CD8-positive, alpha-beta memory T cell (primary cell): ENCODE measurements at places on chromosomes 11 and 22. TPM values are rescaled to one million over a fixed set of nuclear protein-coding genes. Genes with fewer than 3 reads are reported as not detected.

The COX8A gene
- total RNA-seq, result 424 TPM

The GAS2 gene
- total RNA-seq, result 2.7 TPM

The ARFIP2 gene
- total RNA-seq, result 46.9 TPM

The ADM gene
- total RNA-seq, result 0.64 TPM

The TSPAN32 gene
- 6.6 TPM for total RNA-seq

The TMA7B gene
- total RNA-seq, result 2.0 TPM

DNA sequence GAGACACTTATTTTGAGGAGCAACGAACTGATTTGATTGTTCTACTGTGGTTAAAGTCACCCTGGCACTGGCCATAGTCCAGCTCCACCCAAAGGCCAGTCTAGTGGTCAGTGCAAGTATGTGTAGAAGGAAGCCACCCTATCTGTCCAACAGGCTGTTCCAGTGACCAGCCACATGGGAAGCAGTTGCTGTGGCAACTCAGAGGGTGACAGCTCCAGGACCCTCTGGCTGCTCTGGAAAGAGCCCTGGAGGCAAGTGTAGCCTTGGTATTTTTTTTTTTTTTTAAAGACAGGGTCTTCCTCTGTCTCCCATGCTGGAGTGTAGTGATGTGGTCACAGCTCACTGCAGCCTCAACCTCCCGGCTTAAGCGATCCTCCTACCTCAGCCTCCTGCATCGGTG, 27.8 kb downstream of the LMO1 start:
- no peaks in the 10 kb centered on the region for H3K27me3 ChIP-seq
- no peak for DNase-seq
- no peaks in the 10 kb centered on the region for H3K4me1 ChIP-seq
- no peak overlapping the region for H3K27ac ChIP-seq
- no peak overlapping the region for H3K4me3 ChIP-seq

DNA sequence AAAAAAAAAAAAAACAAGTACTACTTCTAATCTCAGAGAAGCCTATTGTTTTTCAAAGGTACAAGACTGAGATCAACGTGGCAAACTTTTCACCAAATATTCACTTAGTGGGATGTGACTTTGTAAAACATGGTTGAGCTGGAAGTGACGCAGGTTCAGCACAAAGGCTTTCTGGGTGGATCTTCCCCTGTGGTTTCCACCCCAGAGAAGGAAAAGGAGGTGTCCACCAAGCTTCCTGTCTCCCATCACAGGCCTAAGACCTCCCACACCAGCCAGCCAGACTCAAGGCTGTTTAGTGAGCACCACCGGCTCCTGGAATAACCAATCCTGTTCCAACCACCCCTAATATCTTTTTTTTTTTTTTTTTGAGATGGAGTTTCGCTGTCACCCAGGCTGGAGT, 5.7 kb downstream of the TMEM184B start:
- H3K4me1 ChIP-seq, result peaks cover 42% of the 10 kb centered on the region
- no peaks in the 10 kb centered on the region for H3K36me3 ChIP-seq
- H3K4me3 ChIP-seq, result peak overlapping the region; percentile 27
- no peaks in the 10 kb centered on the region for H3K27me3 ChIP-seq

GRCh38 chr11:64880240-64881001, 2.0 kb upstream of the EHD1 start:
- peaks cover 49% of the 10 kb centered on the region for H3K4me1 ChIP-seq
- H3K36me3 ChIP-seq, result peaks cover 7% of the 10 kb centered on the region
- DNase-seq, result no peak
- H3K27ac ChIP-seq, result peak overlapping the region; percentile 53
- H3K27me3 ChIP-seq, result no peaks in the 10 kb centered on the region

DNA sequence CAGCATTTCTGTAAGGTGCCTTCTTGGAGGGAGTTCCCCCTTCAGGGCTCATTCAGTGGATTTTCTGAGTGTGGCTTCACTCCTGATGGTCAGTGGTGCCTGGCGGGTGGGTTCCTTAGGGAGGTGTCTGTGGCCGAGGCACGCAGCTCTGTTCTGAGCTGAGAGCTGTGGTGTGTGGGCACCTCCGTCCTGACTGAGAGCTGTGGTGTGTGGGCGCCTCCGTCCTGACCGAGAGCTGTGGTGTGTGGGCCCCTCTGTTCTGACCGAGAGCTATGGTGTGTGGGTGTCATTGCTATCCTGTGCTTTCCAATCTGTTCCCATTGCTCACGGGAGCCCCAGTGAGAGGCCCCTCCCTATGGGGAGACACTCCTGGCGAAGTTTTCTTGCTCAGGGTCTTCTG, 39.8 kb downstream of the MUC6 start:
- peaks cover 19% of the 10 kb centered on the region for H3K36me3 ChIP-seq
- H3K27ac ChIP-seq, result no peak overlapping the region
- H3K4me1 ChIP-seq, result no peaks in the 10 kb centered on the region

- H3K36me3 ChIP-seq, result no peaks in the 10 kb centered on the region
- H3K27me3 ChIP-seq, result no peaks in the 10 kb centered on the region
- no peak for DNase-seq
- no peaks in the 10 kb centered on the region for H3K4me1 ChIP-seq
Measured at GRCh38 chr11:22431106-22431505, 92.9 kb downstream of the SLC17A6 start.

DNA sequence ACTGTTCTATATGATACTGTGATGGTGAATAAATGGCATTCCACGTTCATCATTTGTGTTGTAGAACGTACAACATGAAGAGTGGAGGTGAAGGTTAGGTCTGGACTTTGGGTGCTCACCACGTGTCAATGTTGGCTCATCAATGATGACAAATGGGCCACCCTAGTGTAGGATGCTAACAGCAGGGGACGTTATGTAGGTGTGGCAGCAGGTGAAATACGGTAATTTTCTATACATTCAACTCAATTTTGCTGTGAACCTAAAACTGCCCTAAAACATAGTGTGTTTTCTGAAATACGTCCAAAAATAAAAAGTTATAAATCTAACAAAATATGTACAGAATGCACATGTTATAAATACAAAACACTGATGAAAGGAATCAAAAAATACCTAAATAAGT, 6.2 kb downstream of the KRTAP5-6 start:
- H3K4me1 ChIP-seq, result peaks cover 10% of the 10 kb centered on the region
- peaks cover 4% of the 10 kb centered on the region for H3K27me3 ChIP-seq
- DNase-seq, result no peak
- H3K36me3 ChIP-seq, result no peaks in the 10 kb centered on the region

DNA sequence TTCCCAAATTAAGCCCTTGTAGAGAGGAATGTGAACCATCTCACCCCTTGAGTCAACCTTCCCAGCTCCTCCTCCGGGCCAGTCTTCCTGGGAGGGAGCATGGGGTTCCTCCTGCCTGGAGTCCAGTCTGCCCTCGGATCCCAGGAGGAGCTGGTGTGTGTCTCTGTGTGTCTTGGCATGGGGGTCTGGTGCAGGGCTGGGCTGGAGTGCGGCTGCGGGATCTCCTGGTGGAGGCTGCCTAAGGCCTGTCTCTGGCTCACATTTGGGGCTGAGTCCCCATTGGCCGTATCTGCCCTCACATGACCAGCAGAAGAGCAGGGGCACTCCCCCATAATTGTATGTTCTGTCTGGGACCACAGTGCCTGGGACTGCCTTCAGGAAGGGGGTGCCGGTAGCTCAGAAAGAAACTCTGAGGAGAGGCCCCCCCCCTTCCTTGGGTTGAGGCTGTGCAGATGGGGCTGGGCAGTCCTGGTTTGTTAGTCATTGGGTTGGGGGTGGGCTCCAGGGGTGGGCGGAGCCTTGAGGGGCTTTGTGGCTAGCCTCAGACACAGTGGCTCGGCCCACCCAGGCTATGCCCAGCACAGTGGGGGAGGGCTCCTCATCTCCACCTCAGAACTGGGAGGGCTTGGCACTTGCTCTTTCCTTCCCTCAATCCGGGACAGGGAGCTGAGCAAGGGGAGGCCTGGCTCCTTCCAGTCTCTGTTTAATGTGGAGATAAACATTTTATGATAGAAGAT, 2.9 kb downstream of the C1QTNF5 start:
- H3K36me3 ChIP-seq, result no peaks in the 10 kb centered on the region
- H3K4me1 ChIP-seq, result peaks cover 14% of the 10 kb centered on the region
- no peak overlapping the region for H3K27ac ChIP-seq
- DNase-seq, result no peak

- H3K4me3 ChIP-seq, result no peak overlapping the region
- DNase-seq, result no peak
- H3K4me1 ChIP-seq, result peaks cover 41% of the 10 kb centered on the region
- no peaks in the 10 kb centered on the region for H3K27me3 ChIP-seq
- H3K27ac ChIP-seq, result no peak overlapping the region
Measured at GRCh38 chr11:48037709-48038468, 57.5 kb downstream of the PTPRJ start.

DNA sequence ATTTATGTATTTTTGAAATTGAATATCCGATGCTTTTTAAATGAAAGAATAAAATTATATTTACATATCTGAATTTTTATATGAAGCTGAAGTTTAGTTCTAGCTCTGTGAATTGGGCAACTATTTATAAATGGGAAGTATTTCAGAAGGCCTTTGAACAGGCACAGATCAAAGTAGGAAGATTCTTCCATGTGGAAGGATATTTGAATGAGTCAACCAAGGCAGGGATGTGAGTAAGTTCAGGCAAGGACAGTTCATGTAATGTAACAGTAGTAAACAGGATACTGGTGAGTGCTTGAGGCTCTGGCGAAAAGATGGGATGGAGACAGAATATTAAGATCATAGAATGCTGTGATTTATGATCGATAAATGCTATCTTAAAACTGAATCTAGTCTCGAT, 417.8 kb upstream of the CCDC179 start:
- H3K4me3 ChIP-seq, result no peak overlapping the region
- no peaks in the 10 kb centered on the region for H3K4me1 ChIP-seq
- H3K36me3 ChIP-seq, result no peaks in the 10 kb centered on the region

GRCh38 chr22:19398206-19398605, 33.3 kb downstream of the HIRA start:
- no peaks in the 10 kb centered on the region for H3K27me3 ChIP-seq
- H3K27ac ChIP-seq, result peak overlapping the region; percentile 12
- H3K4me3 ChIP-seq, result no peak overlapping the region
- DNase-seq, result no peak
- peaks cover 47% of the 10 kb centered on the region for H3K36me3 ChIP-seq
- peaks cover 6% of the 10 kb centered on the region for H3K4me1 ChIP-seq

GRCh38 chr22:29512031-29512430, 32.0 kb downstream of the NEFH start:
- H3K27me3 ChIP-seq, result no peaks in the 10 kb centered on the region
- H3K36me3 ChIP-seq, result peaks cover 40% of the 10 kb centered on the region
- H3K4me1 ChIP-seq, result no peaks in the 10 kb centered on the region
